ENCODE measurements at places on chromosomes 2 and 18.

GRCh38 chr2:10934979-10935350 lies 23.2 kb downstream of the KCNF1 start:
- no peak for DNase-seq

DNA sequence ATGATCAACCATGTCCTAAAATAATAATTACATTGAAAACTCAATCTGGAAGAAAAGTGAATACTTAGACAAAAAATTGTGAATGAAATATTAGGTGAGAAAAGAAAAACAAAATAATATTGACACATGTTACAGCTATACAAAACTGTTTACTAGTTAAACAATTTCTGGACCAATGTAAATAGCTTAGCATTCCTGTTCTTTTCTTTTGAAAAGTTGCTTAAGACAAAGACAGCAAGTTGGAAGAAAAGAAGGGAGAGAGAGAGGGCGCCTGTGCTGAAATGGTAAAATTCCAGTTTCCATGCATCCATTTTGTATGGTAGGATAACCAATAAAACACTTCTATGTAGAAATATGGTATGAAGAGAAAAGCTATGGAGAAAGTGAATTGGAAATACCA lies 94.1 kb upstream of the RFX8 start:
- no peak for DNase-seq

GRCh38 chr2:234364661-234365060 lies 132.2 kb downstream of the ARL4C start:
- DNase-seq, result no peak

GRCh38 chr2:159557437-159558034 lies 58.8 kb downstream of the BAZ2B start:
- DNase-seq, result no peak
